ENCODE measurements at places on chromosomes 7 and 10.

DNA sequence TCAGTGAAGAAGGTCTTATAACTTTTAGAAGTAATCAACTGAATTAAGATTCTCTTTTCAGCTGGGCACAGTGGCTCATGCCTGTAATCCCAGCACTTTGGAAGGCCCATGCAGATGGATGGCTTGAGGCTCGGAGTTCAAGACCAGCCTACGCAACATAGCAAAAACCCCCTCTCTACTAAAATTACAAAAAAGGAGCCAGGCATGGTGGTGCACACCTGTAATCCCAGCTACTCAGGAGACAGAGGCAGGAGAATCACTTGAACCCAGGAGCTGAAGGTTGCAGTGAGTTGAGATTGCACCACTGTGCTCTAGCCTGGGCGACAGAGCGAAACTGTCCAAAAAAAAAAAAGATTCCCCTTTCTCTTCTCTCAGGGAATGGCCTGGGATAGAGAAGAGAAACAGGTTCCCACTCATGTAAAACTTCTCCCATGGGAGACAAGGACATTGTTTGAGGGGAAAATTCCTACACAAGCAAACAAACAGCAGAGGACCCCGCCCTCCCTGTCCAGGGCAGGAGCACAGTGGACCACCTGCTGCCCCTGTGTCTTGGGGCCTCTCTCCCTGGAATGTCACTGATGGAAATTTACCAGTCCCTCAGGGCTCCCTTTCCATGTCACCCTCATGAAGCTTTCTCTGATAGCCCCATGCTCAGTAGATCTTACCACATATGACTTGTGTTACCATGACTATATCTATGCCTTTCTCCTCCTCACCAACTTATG lies 5.6 kb downstream of the IL2RA start:
- no peak for DNase-seq

- no peak for DNase-seq
These were observed 139.9 kb downstream of the SH3PXD2A start for GRCh38 chr10:103715430-103715829.

DNA sequence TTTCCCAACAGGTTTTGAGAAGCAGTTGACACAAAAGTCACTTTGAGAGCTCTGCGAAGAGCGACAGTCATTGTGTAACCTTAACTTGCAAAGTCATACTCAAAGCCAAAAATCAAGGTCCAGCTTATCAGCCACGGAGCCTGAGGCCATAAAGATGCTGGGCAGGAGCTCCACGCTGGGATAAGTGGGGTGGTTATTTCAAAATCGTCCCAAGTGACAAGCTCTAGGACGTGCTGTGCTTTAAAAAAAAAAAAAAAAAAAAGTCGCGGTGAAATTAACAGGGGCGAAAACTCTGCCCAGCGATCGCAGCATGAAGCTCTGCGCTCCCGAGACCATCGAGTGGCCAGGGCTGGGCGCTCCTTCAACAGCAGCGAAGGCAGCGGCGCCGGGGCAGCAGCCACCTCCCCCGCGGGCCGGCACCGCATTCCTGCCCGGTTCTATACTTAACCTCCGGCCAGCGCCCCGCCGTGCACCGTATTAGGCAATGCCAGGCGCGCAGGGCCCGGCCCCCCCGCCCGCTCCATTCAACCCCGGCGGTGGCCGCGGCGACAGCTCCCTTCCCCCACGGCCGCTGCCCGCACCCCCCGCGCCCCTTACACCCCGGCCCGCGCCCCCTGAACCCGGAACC lies 657 bp downstream of the HACD1 start:
- DNase-seq = peak; percentile 29

DNA sequence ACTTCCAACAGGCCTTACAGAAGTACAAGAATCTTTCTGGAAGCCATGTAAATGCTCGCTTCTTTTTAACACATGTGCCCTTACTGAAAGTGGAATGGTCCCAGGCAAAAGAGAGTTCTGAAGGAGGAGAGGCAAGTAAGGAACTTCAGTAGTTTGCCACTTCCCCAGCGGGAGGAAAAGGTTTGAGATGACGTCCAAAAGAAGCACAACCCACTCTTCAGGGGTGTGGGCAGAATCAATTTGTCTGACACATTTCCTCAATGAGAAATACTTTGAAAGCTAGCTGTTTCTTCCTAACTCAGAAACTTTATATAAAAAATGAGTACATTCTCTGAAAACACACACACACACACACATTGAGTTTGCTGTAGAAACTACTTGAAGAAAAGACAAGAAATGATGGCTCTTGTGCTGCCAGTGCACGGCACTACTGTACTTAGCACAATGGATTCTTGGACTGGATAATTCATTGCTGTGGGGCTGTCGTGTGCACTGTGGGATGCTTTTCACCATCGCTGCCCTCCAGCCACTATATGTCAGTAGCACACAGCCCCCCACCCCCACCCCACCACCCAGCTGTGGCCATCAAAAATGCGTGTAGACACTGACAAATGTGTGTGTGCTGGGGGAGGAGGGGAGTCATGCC lies 183.0 kb downstream of the SRPK2 start:
- no peak for DNase-seq

DNA sequence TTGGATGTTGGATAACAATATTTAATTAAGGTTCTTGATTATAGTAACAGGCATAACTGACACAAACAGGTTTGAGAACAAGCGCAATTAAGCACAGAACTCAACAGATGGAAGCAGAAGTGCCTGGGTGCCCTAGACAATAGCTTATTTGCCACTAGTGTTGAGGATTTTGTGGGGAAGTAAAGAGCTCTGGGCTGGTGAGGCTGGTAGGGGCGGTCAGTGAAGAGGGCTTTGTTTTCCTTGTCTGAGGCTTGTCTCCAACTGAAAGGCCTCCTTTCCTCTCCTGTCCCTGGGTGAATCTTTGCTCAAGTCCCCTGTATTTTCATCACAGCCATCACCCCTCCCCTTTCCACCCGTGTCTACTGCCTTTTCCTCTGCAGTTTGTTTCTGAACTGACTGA lies 104.6 kb downstream of the KAT6B start:
- no peak for DNase-seq

GRCh38 chr7:69577221-69577620 lies 21.1 kb upstream of the AUTS2 start:
- peak; percentile 26 for DNase-seq

GRCh38 chr7:71112436-71112835 lies 19.5 kb upstream of the GALNT17 start:
- no peak for DNase-seq

GRCh38 chr7:43933902-43934560 lies 7.8 kb downstream of the UBE2D4 start:
- no peak for DNase-seq

DNA sequence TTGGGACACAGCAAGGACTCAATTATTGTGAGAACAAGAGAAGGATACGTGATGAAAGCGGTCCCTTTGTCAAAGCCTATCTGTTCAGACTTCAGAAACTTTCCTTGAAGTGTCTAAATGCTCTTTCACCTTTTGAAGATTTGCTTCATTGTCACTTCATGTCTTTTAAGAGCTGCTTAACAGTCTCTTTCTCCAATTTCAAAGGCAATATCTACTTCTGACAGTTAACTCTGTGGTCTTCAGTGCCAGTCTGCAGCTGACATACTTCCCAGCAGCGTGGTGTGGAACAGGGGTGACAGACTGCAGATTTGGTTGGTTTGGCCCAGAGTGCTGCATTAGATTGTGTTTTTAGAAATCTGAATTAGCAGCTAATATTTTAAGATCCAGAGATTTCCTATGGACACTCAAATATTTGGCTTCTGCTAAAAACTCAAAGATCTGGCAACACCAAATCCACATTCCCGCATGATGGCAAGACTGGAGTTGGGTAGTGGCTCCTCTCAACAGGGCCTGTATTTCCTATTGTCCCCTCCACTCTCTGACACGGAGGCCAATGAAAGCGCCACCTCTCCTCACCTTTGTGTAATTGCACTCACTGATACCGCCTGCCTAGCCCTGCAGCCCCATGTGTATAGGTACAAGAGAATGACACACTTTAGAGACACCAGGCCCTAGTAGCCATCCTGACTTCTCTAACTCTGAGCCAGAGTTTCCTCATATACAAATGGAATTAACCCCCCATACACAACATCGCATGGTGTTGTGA lies 11.5 kb downstream of the SCRN1 start:
- DNase-seq = peak; percentile 18

- no peak for DNase-seq
These were observed 75.4 kb downstream of the FGFR2 start for GRCh38 chr10:121522831-121523230.

GRCh38 chr10:90846746-90847145 lies 11.1 kb downstream of the HTR7 start:
- DNase-seq = no peak

- DNase-seq = no peak
These were observed 35.9 kb upstream of the PTPN12 start for GRCh38 chr7:77501192-77501515.

DNA sequence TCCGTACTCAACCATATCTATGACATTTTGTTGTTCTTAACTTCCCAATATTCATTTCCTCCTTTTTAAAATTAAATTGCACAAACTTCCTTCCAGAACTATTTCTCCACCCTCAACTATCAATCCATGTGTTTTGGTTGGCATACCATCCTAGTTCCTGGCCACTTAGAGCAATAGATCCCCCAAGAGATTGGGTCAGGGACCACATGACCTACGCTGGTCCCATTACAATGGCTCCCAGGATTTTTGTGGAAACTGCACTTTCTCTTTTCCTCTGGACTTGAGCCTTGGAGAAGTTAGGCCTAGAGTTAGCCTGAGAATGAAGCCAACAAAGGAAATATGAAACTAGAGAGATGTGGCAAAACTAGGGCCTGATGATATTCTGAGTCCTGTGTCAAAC lies 55.7 kb upstream of the CASD1 start:
- no peak for DNase-seq

DNA sequence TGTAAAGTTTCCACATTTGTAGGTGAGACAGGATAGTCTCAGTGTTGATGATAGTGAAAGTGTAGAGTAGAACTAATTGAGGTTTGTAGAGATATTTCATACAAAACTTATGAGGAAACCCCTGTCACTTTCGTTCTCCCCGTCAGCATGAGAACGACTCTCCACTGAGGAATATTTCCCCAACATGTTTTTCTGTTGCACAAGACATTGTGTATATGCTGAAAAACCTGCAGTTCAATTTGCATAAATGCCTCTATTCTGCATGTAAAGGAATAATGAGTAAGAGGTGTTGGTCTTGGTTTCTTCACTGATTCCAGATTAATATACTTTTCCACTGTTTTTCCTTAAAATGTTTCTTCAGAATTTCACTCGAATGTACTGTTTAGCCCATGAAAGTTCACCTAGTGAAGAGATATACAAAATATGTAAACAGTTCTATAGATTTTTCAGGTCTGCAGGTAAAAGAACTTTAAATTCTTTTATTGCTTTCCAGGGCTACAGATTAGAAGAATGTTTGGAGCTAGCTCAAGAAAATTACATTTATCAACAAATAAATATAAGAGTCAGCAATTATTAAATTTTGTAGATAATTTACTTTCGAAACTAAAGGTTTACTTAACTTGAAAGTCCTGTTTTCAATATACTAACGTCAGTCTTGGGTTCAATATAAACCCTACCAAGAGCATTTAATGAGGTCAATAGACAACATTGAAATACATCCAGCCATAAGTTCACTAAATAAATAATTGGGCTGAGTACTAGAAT lies 37.2 kb downstream of the HEPACAM2 start:
- no peak for DNase-seq

GRCh38 chr10:13383399-13383761 lies 35.3 kb upstream of the SEPHS1 start:
- DNase-seq = no peak

GRCh38 chr10:14397066-14397465 lies 66.3 kb upstream of the FRMD4A start:
- no peak for DNase-seq

GRCh38 chr10:93376372-93377293 lies 105.5 kb downstream of the MYOF start:
- DNase-seq = peak; percentile 79

DNA sequence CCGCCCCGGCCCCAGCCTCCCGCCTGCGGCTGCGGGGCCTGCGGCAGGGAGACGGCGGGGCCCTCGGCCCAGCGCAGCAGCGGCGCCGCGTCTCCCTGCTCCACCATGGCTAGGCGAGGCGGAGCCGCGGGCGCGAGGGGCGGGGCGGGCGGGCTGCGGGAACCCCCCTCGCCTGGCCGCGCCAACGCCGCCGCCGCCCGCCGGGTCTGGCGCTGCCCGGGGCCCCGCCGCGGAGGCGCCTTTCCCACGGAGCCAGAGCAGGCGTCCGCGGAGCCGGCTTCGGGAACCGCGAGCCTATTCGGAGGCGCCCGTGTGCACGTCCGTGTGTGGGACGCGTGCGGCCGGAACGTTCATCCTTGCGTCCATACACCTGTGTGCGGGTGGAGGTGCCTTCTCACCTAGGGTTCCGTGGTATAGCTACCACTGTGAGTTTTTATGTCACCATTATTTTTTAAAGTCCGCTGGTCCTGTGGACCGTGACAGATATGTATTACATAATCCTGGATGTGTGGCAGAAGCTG lies at the start of gene DENND11:
TSS of gene DENND11 (minus strand) at position 120 of the 521 bp plus-strand sequence. CDS start at position 107, 13 bp downstream.
- peak; percentile 64 for DNase-seq

DNA sequence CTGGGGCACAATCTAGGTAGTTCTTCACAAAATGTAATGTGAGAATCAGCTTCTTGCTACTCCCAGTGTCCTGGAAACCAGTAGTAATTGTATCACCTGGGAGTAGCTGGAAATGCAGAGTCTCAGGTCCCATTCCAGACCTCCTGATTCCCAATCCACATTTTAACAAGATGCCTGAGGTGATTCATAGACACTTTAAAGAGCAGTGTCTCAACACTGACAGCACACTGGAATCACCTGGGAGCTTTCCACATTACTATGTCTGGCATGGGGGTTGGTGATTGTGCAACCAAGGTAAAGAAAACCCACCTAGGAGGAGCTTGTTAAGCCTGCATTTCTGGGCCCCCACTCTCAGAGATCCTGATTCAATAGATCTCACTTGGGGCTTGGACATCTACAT lies 11.1 kb downstream of the DPY19L1 start:
- DNase-seq = no peak

DNA sequence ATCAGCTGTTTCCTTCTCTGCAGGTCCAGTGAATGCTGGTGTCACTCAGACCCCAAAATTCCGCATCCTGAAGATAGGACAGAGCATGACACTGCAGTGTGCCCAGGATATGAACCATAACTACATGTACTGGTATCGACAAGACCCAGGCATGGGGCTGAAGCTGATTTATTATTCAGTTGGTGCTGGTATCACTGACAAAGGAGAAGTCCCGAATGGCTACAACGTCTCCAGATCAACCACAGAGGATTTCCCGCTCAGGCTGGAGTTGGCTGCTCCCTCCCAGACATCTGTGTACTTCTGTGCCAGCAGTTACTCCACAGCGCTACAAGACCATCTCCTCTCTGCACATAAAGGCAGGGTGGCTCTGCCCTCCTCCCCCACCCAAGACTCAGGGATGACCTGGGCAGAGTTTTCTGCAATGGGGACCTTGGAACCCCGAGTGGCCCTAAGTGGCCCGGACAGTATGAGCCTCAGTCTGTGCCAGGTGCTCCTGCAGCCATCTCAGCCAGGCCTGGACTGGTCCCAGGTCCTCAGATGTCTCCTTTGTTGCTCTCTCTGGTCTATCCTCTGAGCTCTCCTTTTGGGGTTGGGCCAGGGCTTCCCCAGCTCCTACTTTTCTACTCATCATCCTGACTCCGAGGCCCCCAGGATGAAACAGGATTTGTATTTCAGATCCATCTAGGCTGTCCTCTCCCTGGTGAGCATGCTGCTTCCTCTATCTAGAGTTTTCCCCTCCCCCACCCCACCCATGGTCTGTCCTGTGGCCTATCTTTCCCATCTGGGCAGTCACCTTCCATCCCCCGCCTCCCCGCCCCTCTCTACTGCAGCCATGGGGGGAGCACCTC lies 212.1 kb upstream of the PRSS58 start:
- no peak for DNase-seq

All from GM12865 (cell line).